T-helper 2 cell (primary cell): ENCODE measurements at places on chromosomes 5 and 9.

DNA sequence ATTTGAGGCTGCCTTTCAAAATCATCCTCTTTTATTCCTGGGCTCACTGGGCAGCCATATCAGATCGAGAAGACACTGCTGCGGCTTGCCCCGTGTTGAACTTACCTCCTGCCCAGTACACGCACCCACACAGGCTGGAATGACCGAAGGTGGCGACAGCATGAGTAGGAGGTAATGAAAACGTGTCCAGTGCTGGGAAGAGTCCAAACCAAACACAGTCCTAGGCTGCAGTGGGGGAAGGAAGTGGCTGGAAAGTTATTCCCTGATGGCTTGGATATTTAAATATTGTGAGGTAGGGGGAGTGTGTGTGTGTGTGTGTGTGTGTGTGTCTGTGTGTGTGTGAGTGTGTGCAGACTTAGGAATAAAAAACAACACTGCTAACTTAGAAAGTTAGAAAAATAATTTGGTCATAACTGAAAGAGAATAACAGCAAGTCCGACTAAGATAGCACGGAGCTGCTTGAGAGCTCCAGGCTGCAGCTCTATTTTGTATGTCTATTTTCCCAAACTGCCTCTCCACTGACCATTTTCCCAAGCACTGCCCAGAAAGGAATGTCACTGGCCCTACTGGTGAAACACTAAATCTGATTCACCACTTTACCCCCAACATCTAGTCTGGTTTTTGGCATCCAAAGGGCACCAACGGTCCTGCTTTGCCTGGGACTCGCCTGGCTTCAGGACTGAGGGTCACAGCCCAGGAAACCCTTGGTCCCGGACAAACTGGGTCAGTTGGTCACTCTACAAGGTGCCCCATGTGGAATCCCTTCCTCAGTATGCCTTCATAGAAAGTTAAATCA is 41.2 kb downstream of the ANKH start:
- DNase-seq, result no peak

- DNase-seq, result no peak
Observed at GRCh38 chr9:107614765-107615164, 125.2 kb upstream of the KLF4 start.

DNA sequence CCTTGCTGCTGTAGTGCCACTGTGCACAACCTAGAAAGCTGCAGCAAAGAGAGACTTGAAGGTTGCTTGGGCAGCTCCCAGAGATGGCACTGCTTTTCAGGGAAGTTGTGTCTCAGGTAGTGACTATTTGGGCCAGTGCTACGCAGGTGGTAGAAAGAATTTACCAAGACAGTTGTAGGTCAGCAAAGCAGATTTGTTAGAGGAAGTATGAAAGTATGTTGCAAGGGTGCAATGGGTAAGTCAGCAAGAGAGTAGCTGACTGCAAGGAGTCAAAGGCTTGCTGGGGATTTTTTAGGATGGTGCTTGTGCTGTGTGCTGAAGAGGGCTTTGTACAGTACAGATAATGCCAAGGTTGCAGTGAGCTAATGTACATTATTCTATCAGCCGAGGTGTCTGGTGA is 33.5 kb upstream of the SPARC start:
- DNase-seq, result no peak

DNA sequence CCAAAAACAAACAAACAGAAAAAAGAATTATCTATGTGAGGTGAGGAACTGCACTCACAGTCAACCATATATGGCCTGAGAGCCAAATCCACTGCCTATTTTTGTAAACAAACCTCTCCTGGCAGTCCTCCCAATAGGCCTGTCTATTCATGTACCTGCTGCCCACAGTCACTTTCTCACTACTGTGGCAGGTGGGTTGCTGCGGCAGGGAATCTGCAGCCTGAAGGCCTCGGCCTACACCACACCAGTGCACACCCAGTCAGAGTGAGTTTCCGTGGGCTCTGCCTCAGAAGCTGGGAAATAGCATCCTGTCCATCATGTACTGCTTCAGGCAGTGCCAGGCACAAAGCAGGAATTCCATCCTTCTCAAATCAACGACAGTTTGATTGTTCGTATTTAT is 82.3 kb downstream of the SPTLC1 start:
- DNase-seq, result no peak

GRCh38 chr5:107680799-107681198 is 10.1 kb upstream of the EFNA5 start:
- no peak for DNase-seq

DNA sequence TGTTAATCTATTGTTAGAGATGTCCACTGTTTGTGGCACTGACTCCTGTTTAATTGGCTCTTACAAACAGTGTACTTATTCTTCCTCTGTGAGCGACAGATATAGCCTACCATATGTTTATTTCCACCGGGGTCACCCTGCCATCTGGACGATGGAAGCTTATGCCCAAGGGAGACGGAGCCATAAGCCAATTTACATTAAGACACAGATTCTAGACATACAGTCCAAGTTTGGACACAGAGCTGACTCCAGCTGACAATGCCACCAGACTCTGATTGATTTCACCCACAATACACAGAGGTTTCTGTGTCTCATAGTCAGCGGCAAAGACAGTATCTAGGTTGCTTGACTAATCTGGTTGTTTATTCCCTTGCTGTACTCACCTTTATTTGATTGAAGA is 198.9 kb downstream of the ENC1 start:
- DNase-seq, result no peak

DNA sequence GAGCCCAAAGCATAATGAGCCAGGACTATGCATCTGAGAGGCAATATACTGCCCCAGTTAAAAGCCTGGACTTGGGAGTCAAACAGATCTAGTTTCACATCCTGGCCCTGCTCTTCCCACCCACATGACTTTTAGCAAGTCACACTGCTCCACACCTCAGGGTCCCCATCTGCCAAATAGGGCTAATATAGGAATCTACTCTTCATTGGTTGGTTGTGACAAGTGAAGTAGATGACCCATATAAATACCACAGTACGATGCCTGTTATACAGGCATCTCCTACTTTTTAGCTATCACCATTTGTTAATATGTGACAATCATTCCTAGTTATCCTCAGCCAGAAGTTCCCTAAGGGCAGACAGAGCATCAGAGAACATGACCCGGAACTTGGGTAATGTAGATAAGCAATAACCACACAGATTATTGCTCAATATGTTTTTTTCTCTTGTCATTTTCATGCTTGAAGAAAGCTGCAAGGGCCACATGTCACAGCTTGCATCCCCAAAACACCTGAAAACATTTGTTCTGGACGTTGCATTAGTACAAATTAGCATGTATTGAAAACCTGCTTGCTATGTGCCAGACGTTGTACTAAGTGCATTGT is 20.4 kb downstream of the ADAM19 start:
- no peak for DNase-seq

DNA sequence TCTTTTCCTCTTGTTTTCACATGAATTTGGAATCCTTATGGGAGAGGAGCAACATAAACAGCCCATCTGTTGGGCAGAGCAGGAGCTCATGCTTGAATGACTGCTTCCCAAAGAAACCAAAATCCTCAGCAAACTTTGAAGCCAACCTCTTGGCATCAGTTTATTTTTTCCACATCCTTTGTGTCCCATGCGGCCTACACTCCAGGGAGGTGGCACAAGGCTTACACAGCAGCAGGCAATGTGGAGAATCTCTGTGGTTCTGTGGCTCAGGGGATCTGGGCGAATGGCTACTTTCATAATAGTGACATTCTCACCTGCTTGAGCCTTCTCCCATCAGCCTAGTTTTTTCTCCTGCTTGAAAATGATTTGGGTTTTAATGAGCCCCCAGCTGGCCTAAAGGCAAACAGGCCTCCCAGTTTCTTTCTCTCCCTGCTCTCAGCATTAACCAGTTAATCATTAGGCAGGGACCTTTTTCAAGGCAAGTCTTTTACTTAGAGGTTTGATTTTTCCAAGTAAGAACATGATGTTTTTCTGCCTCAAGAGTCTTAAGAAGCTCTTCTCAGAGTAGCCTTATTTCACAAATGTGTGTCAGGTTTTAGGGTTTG is 370.3 kb downstream of the ARHGEF28 start:
- DNase-seq, result no peak
